NAMALWA (cell line): ENCODE measurements at places on chromosomes 5 and 9.

DNA sequence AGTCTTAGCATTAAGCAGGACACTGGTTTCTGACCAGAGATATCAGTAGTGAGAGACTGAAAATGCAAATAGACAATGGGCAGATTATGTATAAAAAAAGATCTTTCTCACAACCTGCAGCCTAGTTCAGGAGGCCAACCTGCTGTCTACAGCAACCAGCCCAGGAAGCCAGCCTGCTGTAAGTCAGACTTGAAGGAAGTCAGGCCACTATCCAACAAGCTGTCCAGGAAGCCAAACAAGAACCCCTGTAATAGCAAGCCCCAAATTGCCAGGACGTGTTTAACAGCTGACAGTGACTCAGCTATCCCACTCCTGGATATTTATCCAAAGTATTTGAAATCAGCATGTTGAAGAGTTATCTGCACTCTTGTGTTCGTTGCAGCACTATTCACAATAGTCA is 121.8 kb upstream of the SPIN1 start:
- no peak for DNase-seq

DNA sequence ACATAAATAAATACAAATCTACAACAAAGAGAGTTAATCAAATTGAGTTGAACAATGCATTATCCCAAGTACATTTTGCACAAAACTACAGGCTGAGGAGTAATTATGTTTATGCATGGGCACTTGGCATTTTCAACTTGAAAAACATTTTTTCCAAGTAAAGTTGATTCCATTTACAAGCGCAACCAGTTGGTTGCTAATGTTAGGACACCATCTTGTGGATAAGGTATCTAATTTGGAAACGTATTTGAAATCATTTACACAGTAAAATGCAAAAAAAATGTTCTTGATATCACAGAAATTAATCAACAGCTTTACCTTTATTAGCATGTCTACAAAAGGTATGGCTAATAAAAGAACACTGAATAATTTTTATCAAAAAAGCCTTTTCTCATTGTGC is 18.8 kb downstream of the FTMT start:
- peak; percentile 8 for DNase-seq

DNA sequence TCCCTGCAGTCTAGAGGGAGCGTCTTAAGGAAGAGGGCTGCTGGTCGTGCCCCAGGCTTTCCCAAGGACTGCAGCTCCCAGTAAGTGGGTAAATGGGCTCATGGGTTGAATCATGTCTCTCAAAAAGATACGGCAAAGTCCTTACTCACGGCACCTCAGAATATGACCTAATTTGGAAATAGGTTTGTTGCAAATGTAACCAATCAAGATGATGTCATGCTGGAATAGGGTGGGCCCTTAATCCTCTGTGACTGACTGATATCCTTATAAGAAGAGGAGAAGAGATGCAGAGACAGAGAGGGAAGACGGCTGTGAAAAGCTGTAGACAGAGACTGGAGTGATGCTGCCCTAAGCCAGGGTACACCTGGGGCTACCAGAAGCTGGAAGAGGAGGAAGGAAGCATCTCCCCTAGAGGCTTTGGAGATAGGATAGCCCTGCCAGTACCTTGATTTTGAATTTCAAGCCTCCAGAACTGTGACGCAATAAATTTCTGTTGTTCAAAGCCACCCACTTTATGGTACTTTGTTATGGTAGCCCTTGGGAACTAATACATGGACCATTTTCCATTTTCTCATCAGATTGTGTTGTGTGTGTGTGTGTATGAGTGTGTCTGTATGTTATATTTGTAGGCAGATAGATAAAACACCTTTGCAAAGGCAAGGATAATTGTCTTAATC is 15.0 kb downstream of the GALNT10 start:
- DNase-seq: no peak

- DNase-seq: no peak
Measured at GRCh38 chr5:124079062-124079461, 567.1 kb downstream of the CSNK1G3 start.

DNA sequence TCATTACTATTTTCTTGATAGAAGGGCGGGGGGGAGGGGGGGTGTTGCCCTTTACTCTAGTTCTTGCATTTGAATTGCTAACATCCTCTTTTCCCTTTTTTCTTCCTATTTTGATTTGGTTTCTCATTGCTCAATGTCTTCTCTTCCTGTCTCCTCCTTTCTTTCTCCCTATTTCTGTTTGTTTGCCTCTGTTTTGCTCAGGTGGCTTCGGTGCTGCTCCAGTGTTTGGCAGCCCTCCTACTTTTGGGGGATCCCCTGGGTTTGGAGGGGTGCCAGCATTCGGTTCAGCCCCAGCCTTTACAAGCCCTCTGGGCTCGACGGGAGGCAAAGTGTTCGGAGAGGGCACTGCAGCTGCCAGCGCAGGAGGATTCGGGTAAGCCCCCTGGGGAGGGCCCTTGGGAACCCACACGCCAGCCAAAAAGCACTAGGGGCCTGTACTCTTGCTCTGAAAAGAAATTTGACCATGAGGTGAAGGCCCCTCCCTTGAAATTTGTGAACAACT is 48.3 kb downstream of the FAM78A start:
- no peak for DNase-seq

DNA sequence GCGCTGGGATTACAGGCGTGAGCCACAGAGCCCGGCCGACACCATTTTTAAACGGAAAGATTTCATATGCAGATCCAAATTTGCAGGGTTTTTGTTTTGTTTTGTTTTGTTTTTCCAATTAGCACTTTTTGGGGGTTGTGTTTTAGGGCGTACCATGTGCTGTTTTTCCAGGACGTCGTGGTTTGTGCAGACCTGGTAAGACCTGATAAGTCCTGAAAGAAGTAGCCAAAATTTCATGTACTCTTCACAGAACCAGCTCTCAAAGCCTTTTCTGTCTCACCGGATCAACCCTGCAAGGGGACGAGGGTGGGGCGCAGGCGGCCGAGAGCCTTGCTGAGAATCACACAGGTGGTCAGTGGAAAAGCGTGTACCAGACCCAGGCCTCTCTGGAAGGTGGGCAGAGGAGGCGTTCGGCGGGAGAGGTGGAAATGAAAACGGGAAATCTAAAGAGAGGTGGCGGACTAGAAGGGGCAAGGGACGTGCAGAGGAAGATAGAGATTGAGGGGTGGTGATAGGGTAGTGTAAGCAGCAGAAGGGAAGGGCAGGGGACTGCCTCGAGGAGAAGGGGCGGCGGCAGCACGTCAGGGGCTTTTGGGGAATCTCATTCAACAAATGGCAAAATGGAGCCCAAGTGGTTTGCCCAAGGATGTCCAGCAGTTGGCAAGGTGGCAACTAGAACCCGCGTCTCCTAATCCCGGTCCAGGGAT is 1.1 kb upstream of the FAF2 start:
- DNase-seq: no peak

- DNase-seq: no peak
Measured at GRCh38 chr9:108105885-108106284, 616.3 kb upstream of the KLF4 start.

DNA sequence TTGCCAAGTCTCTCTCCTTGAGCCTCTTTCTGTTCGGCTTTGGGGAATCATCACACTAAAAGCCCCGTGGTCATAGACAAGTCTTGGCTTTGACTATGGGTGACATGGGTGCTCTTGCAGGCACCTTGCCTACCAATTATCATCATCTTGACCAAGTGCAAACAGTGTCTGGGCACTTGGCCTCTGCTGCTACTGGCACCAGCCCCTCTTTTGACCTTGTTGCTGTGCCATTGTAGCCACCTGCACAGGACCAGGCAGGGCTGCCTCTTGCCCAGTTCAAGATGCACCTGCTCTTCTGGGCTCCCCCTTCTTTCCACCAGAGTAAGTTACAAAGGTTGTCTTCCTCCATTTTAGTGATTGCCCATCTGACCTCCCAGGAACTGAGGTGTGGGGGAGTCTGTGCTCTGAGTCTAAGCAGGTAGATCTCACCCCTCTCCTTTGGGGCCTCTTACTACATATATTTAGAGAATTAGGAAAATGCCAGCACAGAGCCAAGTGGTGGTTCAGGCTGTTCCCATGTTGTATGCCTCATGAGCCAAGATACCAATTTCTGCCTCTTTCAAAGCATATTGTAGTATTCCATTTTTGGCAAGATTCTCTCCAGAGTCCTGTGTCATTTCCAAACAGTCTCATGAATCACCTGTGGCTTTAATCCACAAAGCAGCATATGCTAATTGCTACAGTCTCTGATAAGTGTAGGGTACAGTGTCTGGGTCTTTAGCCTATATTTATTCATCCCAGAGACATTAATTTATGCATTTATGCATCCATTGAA is 142.9 kb upstream of the DAP start:
- DNase-seq: no peak

GRCh38 chr5:179840766-179841165 is 17.9 kb downstream of the MRNIP start:
- DNase-seq: no peak

GRCh38 chr5:45847877-45848276 is 151.7 kb upstream of the HCN1 start:
- DNase-seq: no peak

DNA sequence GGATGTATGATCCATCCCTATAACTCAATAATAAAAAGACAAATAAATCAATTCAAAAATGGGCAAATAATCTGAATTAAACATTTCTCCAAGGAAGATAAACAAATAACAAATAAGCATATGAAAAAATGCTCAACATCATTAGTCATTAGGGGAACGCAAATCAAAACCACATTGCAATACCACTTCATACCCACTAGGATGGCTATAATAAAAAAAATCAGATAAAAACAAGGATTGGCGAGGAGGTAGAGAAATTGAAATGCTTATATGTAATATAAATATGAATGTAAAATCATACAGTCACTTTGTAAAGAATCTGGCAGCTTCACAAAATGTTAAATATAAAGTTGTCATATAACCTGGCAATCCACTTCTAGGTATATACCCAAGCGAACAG is 52.3 kb upstream of the TBCA start:
- DNase-seq: peak; percentile 18

DNA sequence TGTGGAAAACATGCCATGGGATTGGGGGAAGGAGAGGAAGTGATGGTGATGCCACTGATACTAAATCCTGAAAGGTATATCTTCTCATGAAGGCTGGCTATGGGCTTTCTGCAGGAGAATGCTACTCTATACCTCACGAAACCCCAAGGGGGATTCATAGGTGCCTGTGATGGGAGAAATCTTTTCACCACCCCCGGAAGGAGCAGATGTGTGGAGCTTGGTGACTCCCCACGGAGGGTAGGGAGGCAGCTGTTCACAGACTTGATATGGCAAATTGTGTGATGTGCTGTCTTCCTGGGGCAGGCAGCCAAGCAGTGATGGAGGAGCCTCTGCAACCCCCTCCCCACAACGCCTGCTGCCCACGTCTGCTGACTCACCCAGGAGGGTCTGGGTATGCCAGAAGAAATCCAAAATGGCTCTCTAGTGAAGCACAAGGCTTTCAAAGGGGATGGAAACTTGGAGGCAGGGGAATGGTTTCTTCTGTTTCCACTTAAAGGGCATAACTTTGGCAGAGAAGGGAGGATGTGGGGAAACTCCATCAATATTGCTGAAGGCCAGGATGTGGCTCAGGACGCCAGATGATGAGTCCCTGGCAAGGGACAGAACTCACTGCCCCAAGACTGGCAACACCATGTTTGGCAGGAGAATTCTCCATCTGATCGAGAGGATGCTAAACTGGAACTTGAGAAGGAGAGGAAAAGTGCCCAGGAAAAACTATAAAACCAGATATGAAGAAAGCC is 188.3 kb downstream of the GABBR2 start:
- DNase-seq: no peak

DNA sequence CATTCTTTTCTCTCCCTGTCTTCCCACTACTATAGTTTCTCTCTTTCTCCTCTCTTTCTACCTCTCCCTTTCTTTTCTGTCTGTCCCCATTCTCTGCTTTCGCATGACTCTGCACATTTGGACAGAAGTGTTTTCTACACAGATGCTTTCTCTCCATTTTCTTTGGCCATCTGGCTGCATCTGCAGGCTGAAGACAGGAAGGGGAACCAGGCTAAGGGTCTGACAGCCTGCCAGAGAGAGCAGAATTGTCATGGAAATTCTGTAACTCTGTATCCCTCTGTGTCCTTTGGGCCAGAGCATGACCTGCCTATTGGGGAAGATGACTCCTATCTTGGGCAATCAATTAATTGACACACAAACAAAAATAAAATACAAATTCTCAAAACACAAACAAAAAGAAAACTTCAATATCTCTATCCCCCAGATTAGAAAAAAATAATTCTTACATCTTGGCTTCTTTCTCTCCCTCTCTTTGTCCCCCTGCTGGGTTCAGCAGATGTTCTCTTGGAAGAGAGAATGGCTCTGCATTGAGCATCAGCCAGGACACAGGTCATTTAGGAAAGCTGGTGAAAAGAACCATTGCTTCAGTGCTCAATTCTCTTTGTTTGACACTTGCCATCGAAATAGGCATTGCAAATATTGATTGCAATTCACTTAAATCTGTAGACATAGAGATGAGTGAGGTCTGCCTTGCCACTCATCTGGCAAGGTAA is 415.9 kb upstream of the KLF4 start:
- DNase-seq: no peak

GRCh38 chr5:143800715-143801114 is 11.2 kb upstream of the HMHB1 start:
- no peak for DNase-seq

- no peak for DNase-seq
Measured at GRCh38 chr9:107584186-107584585, 94.6 kb upstream of the KLF4 start.

- DNase-seq: no peak
Measured at GRCh38 chr5:99258819-99259218, 330.0 kb upstream of the CHD1 start.

DNA sequence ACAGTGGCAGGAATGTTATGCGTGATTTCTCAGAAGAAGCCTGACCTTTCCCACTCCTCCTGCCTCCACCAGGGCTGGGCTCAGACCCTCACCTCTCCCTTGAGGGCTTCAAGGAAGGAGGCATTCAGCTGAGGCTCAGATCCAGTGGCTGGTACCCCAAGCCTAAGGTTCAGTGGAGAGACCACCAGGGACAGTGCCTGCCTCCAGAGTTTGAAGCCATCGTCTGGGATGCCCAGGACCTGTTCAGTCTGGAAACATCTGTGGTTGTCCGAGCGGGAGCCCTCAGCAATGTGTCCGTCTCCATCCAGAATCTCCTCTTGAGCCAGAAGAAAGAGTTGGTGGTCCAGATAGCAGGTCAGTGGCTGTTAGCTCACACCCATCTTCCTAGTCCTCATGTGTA is 9.9 kb downstream of the BTNL9 start:
- no peak for DNase-seq

GRCh38 chr9:112176524-112176923 is 1.4 kb upstream of the SUSD1 start:
- DNase-seq: no peak

DNA sequence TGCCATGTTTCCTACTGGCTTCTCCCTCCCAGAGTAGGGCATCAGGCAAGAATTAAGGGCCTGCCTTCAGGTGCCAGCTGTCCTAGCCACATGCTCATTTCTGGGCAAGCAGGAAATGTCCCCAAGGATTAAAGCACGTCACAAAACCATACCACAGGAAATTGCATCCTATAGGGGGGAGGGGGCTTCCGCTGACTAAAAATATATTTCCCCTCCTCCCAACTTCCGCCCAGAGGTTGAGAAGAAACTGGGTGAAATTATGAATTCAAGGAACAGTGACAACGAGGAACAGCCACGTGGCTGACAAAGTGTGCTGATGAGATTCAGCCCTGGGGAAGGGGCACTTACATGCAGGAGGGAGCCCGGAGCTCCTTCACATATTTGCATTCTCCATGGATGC is 4.1 kb downstream of the HBEGF start:
- DNase-seq: peak; percentile 58

- DNase-seq: no peak
Measured at GRCh38 chr5:175866377-175866907, 4.9 kb upstream of the CPLX2 start.
